Stimulated activated CD4-positive, alpha-beta T cell treated with anti-CD3 and anti-CD28 coated beads, Interleukin-15, amount 100 ng/mL, for 1 hour (primary cell): ENCODE measurements at places on chromosomes 5 and 9.

GRCh38 chr9:2591967-2592366 lies 29.6 kb upstream of the VLDLR start:
- no peak for DNase-seq

DNA sequence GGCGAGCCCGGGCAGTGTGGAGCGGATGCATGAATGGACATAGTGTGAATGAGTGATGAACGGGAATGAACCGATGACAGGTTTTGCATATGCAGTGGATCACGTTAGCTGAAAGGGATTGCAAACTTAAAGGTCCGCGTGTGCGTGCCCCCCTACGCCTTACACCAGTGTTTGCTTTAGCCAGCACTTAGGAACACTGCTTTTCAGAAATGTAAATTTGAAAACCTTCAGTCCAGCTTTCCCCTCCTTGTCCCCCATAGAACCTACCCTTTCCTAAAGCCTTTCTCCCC lies 692 bp downstream of the PSAT1 start:
- no peak for DNase-seq

DNA sequence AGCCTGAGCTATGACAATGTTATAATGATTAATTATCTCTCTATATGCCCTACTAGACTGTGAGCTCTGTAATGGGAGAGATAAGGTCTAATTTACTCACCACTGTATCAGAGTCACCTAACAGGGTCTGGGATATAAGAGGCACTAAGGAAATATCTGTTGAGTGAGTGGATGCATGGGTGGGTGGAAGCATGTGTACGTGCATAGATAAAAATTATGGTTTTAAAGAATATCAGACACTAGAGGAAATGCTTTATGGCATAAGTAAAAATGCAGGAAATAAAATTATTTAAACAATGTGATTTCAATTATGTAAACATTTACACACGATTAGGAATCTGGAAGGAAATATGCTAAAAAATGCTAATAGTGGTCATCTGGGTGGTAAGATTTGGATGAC lies 137.8 kb downstream of the SPOCK1 start:
- no peak for DNase-seq

- DNase-seq, result no peak
These were observed 509.1 kb downstream of the DTWD2 start for GRCh38 chr5:118479285-118479684.

GRCh38 chr5:176736931-176737745 lies 73.2 kb upstream of the UNC5A start:
- no peak for DNase-seq

DNA sequence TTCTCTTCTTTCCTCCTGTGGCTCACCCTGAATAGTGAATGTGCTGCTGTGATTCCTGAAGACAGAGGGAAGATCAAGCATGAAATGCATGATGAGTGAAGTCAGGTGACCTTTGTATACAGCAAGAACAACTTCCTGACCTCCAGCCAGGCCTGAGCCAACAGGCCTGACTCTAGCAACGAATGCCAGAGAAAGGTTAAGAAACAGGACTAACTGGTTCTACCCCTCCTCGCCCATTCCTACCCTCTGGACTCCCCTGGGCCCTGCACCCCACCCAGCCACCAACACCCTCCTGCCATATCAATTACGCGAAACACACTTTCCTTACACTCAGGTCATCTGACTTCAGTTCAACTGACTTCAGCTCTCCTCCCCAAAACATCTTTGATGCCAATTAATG lies 4.9 kb downstream of the SUSD1 start:
- no peak for DNase-seq

DNA sequence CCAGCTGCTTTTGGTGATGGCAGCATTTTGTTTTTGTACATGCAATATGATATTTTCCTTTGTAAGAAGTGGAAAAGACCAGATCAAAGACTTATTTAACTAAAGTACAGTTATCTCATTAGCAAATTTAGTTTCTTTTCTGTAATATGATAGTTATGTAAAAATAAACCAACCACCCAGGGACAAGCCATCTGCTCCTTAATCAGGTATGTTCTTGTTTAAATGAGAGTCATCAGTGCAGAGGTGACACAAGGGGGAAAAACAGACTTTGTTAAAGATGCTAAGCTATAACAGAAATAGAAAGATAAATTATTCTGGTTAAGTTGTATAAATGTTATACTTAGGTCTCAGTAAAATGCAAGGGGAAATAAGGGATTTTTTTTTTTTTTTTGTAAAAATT lies 805.7 kb upstream of the SEMA6A start:
- DNase-seq, result no peak

GRCh38 chr5:59988396-59988795 lies 94.9 kb upstream of the PDE4D start:
- no peak for DNase-seq

- no peak for DNase-seq
These were observed at the start of gene SPARC for GRCh38 chr5:151686674-151687407. Gene SPARC, minus strand, starts transcription at chr5:151686915. Its CDS starts 10,727 bp downstream, at chr5:151676188.

GRCh38 chr9:126146254-126147145 lies 180.1 kb upstream of the MVB12B start:
- no peak for DNase-seq

DNA sequence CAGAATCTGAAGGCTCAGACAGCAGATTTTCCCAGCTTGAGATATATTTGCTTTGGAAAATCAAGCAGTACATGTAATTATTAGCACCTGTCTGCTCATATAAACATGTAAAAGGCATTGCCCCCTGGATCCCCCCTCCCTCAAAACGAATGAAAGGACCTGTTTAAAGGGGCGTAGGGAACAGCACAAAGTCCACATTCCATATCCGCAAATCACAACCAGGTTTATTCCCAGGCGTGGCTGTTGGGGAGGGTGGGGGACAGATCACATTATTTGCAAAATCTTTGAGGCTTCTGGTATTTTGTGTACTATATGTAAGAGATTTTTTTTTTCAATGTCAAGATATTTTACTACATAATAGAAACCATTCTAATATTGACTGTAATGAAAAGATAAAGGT lies 8.7 kb upstream of the MRPS2 start:
- DNase-seq, result no peak

GRCh38 chr5:36575361-36575781 lies 31.0 kb upstream of the SLC1A3 start:
- DNase-seq, result no peak

DNA sequence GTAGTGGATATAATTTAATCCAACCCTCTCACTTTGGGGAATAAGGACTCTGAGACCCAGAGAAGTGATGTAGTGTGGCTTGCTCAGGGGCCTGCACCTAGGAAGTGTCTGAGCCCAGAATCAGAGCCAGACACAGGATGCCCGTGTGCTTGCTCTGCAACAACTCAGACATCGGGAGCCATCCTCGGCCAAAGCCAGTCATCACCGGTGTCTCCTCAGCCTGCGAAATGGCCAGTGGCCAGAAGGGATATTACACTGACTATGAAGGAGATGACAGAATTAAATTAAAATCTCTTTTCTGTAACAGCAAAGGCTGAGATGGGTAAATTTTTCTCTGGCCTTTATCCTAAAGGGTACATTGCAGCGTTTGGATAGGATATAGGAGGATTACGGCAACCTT lies 102.9 kb downstream of the MARCHF11 start:
- no peak for DNase-seq

GRCh38 chr9:111978616-111979015 lies 82.0 kb downstream of the UGCG start:
- DNase-seq, result no peak

- DNase-seq, result no peak
These were observed 188.8 kb downstream of the COMMD10 start for GRCh38 chr5:116273448-116274242.

- DNase-seq, result no peak
These were observed 463.1 kb upstream of the CDH10 start for GRCh38 chr5:25107853-25108252.

DNA sequence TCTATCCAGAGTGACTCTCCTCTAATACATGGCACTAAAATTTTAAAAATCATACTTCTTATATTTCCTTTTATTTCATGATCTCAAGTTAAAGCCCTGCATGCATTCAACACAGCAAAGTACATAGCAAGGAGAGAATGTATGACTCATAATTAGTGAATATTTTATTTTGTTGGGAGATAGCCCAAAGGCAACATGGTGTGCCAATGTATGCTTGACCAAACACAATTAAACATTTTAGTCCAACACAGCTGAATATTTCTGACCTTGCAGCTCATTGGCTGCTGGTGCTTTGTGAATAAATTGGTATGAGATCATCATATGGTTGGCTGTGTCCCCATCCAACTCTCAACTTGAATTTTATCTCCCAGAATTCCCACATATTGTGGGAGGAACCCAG lies 103.5 kb downstream of the NPR3 start:
- DNase-seq, result no peak

GRCh38 chr9:419571-420171 lies 205.0 kb downstream of the DOCK8 start:
- DNase-seq, result no peak

- no peak for DNase-seq
These were observed 182.8 kb downstream of the ICE1 start for GRCh38 chr5:5605170-5605764.

DNA sequence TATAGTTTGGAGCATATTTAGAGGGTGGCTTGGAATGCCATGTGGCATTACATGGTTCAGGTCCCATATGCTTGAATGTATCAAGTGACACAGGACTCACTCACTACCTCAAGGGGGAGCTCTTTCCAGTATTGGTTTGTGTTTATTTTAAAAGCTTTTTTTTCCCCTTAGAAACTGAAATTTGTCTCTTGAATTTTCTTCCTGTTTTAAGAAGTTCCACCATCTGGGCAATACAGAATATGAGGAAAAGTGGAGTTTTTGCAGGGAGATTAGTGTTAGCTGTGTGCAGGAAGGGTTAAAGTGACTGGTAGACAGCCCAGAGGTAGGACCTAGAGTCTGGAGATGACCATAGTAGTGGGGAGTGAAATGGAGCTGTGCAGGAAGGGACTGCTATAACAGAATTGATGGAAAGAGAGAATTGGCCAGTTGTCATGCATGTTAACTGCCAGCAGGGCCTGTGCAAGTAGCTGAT lies 36.6 kb downstream of the CTNNA1 start:
- no peak for DNase-seq

DNA sequence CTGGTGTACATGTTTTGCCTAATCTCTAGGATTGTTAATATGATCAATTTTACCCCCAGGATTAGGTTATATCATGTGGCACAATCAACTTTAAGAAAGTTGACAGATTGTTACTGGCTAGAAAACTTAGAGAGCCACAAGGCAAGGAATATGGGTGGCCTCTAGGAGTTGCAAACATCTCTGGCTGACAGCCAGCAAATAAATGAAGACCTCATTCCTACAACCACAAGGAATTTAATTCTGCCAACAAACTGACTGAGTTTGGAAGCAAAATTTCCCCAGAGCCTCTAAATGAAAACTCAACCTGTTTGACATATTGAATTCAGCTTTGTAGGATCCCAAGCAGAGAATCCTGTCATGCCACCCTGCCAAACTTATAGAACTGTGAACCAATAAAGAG lies 196.4 kb upstream of the PTGER4 start:
- DNase-seq, result no peak
